ENCODE measurements at places on chromosomes 5 and 9.

DNA sequence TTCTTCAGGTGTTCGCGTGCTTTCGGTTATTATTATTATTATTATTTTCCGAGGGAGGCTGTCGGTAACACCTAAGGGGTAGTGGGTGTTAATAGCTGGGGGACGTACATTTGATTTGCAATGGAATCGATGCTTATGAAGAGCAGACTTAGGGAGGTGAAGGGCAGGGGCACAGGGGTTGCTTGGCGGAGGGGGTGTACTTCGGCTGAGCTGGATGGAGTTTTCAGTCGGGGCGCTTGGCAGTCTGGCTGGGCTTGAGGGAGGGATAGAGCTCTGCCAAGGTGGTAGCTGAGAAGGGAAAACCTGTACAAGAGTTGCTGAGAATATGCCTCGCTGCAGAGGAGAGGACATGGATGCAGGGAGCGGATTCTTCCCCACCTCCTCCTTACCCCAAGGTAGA, 617 bp upstream of the PTPRD start:
- DNase-seq, result no peak

DNA sequence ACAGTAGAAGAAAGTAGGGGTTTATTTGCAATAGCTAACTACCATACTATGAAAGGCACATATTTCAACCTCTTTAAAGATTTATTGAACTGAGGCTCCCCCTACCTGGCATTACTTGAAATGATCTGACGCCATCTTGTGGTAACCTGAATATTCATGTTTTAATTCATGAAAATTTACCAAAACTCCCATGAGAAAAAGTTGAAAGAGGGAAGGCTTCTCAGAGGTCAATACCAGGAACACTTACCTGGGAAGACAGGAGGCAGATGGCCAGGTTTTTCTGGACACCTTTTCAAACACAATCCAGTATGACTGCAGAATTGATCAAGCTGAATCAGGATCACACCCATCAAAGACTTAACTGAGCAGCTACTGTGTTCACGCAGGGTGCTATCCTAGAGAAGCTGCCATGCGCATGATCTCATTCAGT, 9.4 kb downstream of the PRELID2 start:
- DNase-seq, result peak; percentile 80

DNA sequence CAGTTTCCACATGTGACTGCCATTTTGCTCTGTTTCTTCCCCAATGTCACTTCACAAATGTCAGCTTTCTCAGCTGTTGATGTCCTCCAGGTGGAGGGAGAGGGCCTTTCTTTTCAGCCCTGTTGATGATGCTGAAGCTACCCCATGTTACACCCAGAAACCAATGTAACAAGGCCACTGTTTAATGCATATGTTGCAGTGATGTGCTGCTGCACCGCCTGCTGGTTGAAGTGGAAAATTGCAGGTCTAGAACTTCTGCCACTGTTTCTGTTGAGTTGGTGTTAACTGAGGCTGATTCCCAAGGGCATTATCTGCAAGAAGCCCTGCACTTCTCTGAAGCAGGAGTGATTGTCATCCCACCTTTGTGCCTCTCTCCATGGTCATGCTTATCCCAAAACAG, 428.4 kb downstream of the KDM4C start:
- peak; percentile 18 for DNase-seq

- DNase-seq, result no peak
Measured at GRCh38 chr5:107129051-107129450, 541.7 kb downstream of the EFNA5 start.

DNA sequence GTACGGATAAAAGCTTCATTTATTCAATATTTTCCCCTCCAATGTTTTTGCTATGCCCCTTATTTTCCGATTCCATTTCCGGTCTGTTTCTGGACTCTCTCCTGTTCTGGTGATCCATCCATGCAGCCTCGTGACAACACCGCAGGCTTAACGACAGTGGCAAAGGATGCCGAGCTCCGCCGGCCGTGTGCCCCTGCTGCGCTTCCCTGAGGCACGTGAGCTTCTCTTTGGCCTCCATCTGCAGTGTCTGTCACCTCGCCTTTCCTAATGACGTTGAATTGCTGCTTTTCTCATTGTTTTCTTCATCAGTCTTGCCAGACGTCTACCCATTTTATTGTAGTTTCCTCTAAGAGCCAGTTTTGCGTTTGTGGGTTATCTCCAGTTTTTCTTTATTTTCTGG, 28.7 kb downstream of the SURF6 start:
- DNase-seq, result no peak
